ENCODE measurements at places on chromosomes 2 and 18.

DNA sequence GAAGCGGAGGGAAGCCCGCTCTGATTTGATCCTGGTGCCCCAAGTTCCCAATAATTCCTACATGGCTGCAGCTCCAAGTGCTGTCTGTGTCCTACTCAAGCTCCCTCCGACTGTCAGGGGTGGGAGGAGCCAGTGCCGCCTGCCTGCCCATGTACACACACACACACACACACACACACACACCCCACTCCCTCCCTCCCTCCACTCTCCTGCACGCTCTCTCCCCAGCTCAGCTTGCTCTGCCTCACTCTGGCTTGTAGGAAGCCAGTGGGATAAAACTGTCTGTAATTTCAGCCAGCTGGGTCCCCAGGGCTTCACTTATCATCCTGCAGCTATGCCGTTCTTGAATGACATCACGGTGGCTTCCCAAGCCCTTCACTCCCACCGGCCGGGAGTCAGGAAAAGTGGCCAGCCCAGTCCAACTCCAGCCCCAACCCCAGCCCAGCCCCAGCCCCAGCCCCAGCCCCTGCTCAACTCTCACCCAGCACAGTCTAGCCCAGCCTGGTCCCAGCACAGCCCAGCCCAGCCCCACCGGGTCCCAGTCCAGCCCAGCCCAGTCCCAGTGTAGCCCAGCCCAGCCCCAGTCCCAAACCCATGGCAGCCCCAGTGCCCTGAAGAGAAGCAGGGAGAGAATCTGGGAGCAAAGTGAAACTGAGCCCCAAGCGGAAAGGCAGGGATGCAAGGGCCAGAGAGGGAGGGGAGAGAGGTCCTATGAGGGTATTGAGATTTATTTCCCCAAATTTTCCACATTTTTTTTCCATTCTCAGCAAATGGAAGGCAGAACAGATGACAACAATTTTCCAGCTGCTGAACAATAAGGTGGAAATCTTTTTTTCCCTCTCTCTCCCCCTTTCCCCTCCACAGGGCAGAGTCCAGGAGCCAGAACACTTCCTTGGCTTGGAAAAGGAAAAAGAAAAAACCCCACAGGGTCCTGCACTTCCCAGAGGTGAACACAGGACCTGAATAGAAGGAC lies 144.0 kb downstream of the TNS1 start:
- no peak for DNase-seq

DNA sequence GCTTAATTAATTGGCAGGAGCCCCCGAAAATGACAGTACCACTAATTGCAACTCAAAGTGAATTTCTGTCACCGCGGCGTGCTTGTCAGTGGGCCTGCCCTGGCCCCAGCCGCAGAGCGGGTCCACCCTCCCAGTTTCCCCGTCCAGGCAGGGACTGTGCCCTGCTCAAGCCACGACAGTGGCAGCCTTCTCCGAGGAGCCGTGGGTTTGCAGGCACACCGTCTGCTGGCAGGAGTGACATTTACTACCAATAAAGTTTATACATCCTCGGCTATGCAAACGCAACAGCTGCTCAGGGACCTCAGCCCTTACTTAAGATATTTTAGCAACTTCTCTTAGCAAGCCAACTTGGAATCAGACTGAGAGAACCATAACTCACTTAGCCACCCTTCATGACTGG lies 112.7 kb downstream of the GBX2 start:
- DNase-seq, result no peak

GRCh38 chr2:54456612-54457322 lies 640 bp downstream of the SPTBN1 start:
- DNase-seq, result no peak

DNA sequence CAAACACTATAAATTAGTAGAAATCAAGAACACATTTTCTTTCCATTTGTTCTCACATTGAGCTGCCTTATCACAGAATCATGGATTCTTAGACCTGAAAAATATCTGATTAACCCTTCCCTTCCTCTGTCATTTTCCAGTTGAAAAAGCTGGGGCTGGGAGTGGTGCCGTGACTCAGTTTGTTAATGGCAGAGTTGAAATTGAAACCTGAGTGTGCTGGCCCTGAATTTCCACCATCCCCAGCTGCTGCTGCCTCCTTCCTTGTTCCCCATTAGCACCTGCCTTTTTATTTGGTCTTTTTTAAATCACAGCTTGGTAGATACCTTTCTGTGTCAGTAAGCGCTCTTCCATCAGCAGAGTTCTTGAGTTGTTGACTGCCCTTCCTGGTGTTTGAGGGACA lies 10.6 kb downstream of the FARP2 start:
- no peak for DNase-seq

DNA sequence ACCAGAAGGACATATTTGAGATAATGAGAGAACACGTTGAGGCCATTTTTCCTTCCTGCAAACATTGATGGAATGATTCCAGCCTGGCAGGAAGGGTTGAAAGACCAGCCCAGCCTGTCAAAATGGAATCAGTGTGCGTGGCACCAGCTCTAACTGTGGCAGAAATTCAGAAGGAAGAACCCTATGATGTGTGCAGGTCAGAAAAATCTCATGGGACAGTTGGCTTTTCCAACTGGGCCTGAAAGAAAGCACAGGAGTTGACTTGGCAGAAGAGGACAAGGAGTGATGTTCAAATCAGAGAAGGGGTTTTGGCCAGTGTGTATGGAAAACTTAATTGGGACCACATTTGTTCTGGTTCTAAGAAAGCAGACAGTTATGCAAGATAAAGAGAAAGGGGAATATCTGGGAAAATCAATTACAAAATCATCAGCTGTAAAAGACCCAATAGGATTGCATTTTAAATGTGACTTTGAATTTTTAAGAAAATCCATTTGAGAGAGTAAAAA lies 192.8 kb upstream of the PID1 start:
- no peak for DNase-seq

DNA sequence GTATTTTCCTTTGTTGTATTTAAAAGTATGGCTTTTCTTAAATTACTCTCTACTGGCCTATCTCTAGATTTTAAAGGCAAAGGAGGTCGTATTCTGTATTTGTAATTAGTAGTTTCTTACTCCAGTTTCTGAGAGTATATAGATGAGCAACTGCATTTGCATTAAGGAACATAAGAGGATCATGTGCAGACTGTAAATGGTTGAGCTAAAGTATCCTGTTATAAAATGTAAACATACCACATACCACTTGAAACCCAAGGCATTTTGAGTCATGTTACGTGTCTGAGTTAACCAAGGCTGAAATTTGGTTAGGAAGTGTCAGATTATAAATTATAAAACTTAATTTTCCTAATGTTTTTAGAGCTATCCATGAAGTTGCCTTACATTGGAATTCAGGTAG lies 76.3 kb downstream of the GPD2 start:
- no peak for DNase-seq

DNA sequence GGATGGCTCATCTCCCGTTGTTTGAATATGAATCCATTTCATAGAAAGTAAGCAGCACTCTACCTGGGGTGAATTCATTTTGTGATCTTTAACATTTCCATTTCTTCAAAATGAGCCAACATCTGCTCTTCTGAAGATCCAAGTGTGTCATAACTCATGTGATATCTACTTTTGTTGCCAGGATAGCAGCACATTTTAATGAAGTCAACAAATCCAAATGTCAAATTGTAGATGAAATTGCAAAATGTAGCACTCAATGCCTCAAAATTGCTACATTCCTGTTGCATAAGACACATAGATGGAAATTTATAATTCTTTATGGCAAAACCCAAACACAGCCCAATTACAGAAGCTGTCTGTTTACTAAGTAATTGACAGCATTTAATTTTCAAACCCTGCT lies 360.7 kb downstream of the TMX3 start:
- no peak for DNase-seq

GRCh38 chr18:57004366-57005121 lies 142.3 kb upstream of the BOD1L2 start:
- no peak for DNase-seq

GRCh38 chr2:74417197-74417596 lies 4.2 kb downstream of the C2orf81 start:
- no peak for DNase-seq

DNA sequence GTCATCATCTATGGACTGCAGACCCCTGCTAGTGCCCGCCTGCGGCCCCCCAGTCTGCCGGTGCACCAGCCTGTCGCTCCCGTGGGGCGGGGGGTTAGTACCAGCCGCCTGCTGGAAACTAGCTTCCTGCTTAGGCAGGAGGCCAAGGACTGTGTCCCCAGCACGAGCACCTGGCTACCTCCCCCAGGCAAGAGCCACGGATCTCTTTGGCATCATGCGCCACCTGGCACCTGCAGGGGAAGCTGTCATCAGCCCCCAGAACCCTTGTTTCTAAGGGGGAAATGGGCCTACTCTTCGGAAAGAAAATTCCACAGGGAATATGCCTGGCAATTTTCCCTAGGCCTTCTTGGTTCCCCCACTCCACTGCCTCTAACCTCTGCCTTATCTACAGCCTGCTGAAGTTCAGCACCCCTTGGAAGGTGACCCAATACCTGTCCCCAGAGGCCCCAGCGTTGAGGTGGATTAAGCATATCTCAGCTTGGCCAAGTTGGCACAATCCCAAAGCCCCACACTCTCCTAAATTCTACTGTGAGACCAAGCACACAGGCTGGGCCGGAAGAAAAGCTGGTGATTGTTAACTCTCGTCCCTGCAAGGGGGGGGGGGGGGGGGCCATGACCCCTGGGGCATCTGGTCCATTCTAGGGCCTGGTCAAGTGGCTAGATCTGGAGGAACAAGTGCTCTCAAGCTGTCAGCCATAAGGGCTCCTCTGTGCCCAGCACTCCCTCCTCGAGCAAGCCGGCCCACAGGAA lies 62.0 kb upstream of the POMC start:
- no peak for DNase-seq

DNA sequence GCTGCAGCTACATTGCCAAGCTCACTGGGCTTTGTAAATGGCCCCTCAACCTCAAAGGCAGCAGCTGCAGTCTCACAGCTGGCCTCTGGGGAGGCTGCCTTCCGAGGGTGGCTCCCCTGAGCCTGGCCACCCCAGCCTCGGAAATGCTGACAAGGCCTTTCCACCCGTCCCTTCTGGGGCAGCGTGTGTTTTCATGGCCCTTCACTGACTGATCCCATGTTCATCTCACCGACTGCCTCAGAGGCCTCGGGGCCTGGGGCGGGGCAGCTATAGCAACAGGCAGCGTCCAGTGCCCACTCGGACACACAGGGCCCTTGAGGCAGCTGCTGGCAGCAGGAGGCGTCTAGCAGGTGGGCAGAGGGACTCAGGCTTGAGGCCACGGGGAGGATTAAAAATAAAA lies 149.7 kb downstream of the GLI2 start:
- no peak for DNase-seq

DNA sequence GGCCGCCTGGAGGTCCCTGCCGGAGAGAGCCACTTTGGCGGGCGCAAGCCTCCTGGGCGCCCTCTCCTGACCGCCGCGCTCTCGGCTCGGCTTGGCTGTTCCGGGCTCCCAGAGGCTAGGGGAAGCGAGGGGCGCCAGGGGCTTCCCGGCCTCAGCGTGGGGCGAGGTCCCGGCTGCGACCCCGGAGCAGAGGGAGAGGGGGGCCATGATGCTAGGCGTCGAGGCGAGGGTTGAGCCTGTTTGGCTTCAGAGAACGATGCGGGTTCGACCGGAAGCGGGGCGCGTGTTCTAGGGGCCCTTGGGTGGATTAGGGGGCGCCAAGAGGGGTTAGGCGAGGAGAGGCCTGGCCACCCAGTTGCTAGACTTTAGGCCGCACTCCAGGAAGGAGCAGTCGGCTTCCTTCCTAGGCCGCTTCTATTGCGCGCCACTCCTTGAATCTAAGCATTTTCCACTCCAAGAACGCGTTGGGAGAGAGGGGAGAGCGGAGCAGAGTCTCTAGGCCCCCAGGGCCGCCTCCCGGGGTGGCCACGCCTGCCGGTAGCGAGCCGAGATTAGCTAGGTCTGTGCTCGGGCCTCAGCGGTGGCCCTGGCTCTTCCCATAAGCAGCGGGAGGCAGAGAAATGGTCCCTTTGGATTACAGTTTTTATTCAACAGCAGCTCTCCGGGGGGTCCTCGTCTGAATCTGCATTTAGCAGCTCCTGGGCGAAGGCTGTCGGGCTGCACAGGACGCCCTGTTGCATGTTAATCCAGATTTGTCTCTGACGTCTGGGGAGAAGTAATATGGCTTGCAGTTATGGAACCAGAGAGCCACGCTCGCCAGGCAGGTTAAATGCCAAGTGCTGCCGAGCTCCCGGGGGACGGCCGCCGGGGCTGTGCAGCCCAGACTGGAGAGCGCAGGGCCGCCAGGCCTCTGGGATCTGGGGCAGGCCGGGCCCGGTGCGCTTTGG lies 11.3 kb downstream of the MEIS1 start:
- DNase-seq, result no peak

DNA sequence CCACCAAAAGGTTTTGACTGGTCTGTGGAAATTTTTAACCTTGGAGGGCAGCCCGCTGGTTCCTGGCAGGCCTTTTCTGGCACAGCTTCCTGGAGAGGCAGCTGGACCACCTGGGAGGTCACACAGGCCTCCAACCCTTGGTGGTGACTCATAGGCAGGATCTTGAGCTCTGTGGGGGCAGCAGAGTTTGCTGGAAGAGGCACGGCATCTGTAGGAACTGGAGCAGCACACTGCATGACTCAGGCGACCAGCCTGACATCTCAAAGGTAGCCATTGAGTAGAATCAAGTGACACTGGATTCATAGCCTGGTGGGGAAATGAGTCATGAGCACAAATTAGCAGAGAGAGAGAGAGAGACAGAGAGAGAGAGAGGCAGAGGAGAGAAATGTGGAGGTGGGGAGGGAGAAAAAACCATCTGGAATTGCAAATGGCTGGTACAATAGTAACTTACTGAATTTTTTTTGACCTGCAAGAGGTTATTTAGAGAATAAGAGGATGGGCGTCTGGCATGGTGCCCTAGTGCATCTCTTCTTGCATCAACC lies 57.4 kb downstream of the TRPM8 start:
- DNase-seq, result peak; percentile 56

DNA sequence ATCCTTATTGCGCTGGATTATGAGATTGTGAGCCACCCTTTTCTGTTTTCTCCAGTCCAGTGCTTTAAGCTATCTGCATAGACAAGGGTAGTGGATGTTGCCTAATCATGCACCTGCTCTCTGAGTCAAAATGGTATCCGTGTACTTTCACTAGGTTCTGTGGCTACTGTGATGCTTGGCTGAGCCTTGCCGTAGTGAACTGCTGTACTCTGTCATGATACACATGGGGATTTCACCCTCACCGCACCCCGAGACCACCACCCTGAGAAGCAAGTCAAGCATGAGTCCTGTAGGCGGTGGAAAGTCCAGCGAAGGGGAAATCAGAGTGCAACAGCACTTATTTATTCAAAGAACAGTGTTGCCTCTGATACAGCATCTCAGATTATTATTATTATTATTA lies 55.0 kb downstream of the ARHGAP25 start:
- no peak for DNase-seq

GRCh38 chr2:38723173-38723572 lies 28.0 kb downstream of the SRSF7 start:
- no peak for DNase-seq

GRCh38 chr2:17036361-17036760 lies 370.7 kb upstream of the CYRIA start:
- DNase-seq, result no peak

- peak; percentile 56 for DNase-seq
These were observed at the start of the genes PECR and TMEM169 for GRCh38 chr2:216081487-216082116. Gene PECR (minus strand): TSS chr2:216081809. CDS start chr2:216081741, 68 bp downstream. Gene TMEM169 (plus strand): TSS chr2:216081919. CDS start chr2:216095964, 14,045 bp downstream.

- DNase-seq, result no peak
These were observed 58.8 kb downstream of the AGAP1 start for GRCh38 chr2:235552671-235553070.
